ENCODE measurements at places on chromosomes 1 and 21.

DNA sequence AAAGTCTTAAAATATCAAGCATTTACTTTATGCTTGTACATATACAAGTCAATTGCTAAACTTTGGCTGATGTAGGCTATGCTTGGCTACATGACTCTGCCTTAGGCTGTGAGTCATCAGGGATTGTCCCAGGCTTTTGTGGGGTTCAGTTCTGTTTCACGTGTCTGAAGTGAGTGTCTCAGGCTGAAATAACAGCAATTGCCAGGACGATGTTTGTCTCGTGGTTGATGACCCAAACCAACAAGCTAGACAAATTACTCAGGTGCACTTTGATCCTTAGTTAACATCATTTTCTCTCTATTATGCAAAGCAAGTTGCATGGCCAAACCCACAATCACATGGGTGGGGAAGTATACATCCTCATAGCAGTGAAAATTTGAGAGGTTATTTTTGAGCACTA is 410.1 kb downstream of the BRINP3 start:
- DNase-seq = peak; percentile 6

DNA sequence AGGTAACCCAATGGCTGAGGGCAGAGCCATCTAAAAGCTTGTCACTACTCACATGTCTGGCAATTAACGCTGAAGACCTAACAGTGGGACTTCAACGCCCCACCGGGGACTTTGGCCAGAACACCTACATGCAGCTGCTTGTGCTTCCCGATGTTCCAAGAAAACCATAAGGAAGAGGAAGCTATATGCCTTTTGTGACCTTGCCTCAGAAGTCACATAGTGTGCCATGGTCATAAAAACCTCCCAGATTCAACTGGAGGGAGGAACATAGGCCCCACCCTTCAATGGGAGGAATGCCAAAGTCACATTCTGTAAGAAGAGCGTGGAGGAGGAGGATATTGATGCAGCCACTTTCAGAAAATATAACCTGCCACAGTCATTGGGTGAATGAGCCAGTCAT is 147.8 kb upstream of the MAGI3 start:
- no peak for DNase-seq

- no peak for DNase-seq
These were observed 44.4 kb upstream of the LRRC8C start for GRCh38 chr1:89588480-89588879.

- DNase-seq = no peak
These were observed 19.3 kb upstream of the NPL start for GRCh38 chr1:182770232-182770631.

DNA sequence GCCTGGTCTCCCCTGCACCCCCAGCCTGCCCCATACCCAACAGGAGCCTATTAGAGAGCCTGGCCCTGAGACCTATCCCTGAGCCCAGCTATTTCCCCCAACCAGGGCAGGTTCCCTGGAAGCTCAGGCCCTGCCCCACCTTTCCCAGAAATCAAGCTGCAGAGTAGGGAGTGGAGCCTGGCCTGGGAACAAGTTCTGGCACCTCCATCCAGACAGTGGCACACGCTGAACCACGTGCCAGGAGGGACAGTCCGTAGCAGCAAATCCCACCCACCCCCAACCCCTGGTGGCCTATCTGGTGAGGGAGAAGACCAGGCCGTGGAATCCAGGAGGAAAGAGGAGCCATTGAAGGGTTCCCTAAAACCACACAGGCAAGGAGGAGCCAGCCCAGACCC is 22.6 kb downstream of the TNNT2 start:
- no peak for DNase-seq

All from H54 (cell line).